ENCODE measurements at places on chromosomes 16 and 17.

GRCh38 chr16:72166151-72166550, 5.8 kb downstream of the PMFBP1 start:
- no peak for DNase-seq

GRCh38 chr16:68756239-68756915, 19.3 kb downstream of the CDH1 start:
- no peak for DNase-seq

- DNase-seq = no peak
Observed at GRCh38 chr17:59370593-59371299, 39.3 kb downstream of the YPEL2 start.

- DNase-seq = no peak
Observed at GRCh38 chr17:13320046-13320785, 281.5 kb downstream of the HS3ST3A1 start.

Data from fibroblast of skin of right biceps (primary cell).